ENCODE measurements at places on chromosomes 5 and 9.

- DNase-seq: no peak
Observed at GRCh38 chr5:179833056-179833708, 12.5 kb downstream of the SQSTM1 start.

- DNase-seq: no peak
Observed at GRCh38 chr5:10036136-10036815, 213.4 kb downstream of the ATPSCKMT start.

GRCh38 chr5:94040591-94041148 is 299.3 kb upstream of the POU5F2 start:
- no peak for DNase-seq

GRCh38 chr9:92890761-92891160 is 12.9 kb upstream of the ZNF484 start:
- no peak for DNase-seq

GRCh38 chr5:139075066-139076050 is 122.8 kb downstream of the SIL1 start:
- DNase-seq: no peak

GRCh38 chr5:31682851-31683250 is 43.9 kb downstream of the PDZD2 start:
- no peak for DNase-seq

GRCh38 chr5:176188085-176188484 is 50.1 kb upstream of the SIMC1 start:
- DNase-seq: no peak

- DNase-seq: no peak
Observed at GRCh38 chr5:65485405-65485804, 3.7 kb upstream of the ADAMTS6 start.

DNA sequence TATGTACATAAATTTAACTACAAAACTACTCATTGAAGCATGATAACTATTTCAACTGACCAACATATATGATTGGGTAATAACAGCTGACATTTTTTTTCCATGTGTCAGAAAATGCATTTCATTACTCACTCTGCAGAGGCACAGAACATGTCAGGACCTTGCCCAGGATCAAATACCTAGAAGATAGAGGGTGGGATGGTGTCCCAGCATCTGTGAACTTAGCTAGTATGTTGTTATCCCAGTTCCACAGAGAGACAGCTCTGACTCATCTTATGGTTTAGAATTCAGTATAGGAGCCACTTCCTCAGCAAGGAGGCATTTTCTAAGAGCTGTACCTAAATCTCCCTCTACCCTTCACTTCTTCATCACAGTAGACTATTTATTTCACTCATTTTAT is 1198.6 kb upstream of the ACO1 start:
- DNase-seq: no peak

DNA sequence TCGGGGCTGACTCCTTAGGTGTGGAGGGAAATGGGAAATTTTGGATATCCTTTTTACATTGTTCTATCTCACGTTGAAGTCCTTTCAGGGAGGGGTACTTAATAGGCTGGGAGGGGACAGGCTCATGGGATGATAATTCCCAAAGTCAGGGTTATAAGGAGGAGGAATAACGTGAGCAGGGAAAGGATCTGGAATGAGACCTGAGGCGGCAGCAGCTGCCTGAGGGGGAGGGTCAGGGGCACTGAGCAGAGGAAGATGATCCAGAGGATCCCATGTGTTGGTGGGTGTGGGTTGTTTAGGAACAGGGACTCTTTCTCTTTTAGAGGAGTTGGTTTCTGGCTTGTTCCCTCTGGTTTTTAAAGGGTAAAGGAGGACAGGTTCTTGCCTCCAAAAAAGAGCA is 18.7 kb downstream of the IFT74 start:
- DNase-seq: no peak

DNA sequence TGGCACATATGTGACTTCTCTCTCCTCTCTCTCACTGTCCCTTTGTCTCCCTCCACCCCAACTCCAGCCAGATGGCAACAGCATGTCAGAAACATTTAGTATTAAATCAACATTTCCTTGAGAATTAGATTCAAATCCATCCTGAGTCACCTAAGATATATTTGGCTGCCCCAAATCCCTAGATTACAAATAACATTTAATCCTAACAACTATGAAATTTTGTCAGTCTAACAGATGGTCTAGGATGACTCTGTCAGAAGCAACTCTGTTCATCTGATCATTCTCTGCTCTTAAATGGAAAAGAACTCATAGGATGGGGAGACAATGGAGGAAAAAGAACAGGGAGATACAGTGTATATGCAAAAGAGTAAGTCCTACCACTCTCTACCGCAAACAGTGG is 201.2 kb downstream of the TSSK1B start:
- no peak for DNase-seq

DNA sequence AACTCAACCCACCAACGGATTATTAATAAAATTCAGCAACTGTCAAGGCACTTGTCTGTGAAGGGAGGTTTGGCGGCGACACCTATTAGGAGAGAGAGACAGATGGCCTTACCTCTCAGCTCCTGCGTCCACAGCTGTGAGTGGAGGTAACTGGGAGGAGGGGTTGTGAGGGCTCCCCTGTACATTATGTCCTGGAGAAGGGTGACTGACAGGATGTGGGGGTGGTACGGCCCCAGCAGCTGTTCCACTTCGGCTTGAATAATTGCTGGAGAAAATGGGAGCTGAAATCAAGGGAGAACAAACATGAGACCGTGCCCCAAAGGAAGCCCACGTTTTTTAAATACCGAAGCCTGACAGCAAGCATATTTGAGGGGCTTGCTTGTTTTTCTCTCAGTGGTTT is 353.5 kb upstream of the RFX3 start:
- no peak for DNase-seq

GRCh38 chr9:34633851-34634550 is 3.6 kb downstream of the SIGMAR1 start:
- peak; percentile 72 for DNase-seq

DNA sequence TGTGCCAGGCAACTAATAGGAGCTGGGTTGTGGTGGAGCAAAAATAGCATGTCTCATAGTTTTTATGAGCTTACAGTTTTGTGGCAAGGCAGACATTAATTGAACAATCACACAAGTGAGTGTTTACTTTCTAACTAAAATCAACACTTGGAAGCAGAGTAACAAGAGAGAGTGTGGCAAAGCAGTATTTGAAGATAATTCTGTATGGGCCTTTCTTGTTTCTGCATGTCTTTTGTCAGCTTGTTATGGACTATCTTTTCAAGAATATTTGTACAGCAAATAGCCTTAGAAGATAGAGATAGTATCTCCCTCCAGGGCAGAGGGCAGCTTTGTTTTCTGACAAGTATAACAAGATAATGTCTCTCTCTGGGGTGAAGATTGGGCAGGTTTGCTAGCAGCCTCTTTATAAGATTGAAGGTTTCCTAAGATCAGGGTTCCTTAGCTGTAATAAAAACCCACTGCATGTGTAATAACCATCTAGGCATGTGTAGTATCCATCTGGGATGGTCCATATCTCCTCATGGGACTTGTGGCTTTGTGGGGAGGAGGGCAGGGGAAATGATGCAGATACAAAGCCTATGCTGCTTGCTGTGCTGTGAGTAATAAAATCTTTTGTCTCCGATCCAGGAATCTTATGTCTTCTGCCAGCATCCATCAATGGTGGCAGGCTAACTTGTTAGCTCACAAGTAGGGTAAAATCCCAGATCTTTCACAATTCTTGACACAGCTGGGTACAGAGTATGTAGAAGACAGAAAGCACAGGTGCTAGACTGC is 479.9 kb downstream of the KDM4C start:
- DNase-seq: no peak

- DNase-seq: no peak
Observed at GRCh38 chr9:130027533-130028365, 15.2 kb downstream of the FNBP1 start.

GRCh38 chr5:143401227-143402016 is 2.1 kb downstream of the NR3C1 start:
- peak; percentile 52 for DNase-seq

Data from pons (tissue), 1 donor.